Activated T-helper 1 cell treated with anti-CD3 and anti-CD28 coated beads, Interleukin-2, amount 50 U/mL, for 16 hours (primary cell): ENCODE measurements at places on chromosomes 12 and 14.

- DNase-seq: peak; percentile 46
Observed at GRCh38 chr12:132178801-132179401, 34.6 kb downstream of the NOC4L start.

DNA sequence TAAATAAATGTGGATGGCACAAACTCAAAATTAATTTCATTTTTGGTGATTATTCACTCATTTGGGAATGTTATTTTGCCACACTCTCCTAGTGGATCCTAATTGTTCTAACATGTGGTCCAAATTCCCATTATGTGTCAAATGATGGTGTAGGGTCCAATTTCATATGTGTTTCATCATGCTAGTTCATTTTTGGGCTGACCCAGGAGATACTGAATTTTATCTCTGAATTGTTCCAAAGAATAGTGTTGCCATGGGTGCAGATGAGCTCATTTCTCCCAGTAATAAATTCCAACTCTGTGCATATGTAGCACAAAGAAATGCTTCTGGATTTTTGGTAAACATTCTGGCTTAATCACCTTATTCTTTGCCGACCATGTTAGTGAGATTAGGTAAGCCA is 23.5 kb upstream of the SEL1L start:
- no peak for DNase-seq

DNA sequence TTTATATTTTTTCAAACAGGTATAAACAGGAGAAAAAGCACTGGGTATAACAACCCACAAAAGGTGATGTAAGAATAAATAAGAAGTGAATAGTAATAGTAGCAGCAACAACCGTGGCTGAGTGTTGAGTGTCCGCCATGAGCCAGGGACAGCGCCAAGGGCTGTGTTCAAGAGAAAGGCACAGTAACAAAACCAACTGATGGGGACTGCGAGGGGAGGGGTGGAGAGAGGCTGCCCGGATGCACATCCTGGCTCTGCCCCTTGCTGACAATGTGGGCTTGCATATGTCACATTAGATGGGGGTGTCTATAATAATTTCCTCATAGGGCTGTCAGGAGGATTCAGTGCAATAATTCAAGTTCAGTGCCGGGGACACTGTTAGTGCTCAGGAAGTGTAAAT is 912.4 kb downstream of the VRK1 start:
- DNase-seq: no peak

DNA sequence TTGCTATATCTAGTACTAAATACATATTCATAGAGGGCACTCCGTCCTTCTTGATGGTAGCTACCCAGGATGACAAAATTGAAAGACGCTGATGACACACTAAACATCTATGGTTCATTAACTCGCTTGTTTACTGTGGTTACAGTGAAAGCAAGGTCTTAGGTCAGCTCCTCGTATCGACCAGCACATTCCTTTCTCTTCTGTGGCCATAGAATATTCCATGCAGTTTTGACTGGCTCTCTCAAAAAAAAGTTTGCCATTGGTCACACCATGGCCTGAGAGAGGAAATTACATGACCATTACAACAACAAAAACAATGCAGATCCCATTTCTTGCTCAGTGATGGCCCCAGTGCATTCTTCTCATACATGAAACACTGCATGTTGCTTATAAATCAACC is 411.4 kb upstream of the SOX5 start:
- DNase-seq: no peak

DNA sequence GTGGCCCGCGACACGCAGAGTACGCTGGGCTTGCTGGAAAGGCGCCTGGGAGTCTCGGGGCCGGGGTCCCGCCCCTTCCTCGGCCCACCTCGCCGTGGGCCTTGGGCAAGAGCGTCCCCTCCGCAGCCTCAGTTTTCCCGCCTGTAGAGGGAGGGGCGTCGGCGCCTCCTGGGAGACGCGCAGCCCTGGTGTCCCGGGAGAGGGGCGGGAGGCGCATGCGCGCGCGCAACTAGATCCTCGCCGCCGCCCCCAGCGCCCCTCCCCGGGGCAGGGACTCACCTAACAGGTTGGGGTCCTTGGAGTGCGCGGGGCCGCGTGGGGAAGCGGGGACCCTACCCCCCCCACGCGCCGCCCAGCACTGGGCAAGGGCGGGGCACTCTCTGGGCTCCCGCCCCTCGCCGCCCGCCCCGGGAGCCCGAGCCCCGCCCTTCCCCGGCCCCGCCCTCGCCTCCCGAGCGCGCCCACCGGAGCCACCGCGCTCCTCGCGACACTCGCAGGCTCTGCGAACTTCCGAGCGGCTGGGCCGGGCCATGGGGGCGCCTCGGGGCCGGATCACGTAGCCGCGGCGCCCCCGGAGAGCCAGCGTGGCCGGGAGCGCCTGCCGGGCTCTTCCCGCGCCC is at the start of gene KIF26A:
Gene KIF26A, plus strand, starts transcription at position 490 of the 620 bp plus-strand sequence. CDS start 136 bp downstream, outside the sequence.
- no peak for DNase-seq

DNA sequence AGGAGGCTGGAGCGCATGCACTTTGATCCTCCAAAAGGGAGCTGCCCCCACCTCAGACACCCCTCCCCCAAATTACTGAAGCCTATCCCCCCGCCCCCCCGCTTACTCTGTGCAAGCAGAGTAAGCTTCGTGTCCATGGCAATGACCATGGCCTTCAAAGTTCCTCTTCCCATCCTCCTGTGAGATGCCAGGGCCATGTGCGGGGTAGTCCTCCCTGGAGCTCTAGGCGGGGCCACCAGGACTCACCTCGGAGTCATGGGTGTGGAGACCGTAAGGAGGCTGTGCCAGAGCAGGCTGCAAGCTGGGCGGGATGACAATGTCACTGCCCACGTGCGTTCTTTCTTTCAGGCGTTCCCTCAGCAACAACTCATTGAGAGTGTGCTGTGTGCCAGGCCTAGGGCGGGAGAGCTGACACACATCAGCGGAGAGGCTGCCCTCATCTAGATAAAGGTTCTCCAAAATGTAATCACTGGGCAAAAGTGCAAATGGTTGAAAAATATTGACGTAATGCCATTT is 66.8 kb downstream of the C14orf132 start:
- DNase-seq: no peak

GRCh38 chr14:47040550-47040949 is 389.0 kb upstream of the RPL10L start:
- DNase-seq: no peak

DNA sequence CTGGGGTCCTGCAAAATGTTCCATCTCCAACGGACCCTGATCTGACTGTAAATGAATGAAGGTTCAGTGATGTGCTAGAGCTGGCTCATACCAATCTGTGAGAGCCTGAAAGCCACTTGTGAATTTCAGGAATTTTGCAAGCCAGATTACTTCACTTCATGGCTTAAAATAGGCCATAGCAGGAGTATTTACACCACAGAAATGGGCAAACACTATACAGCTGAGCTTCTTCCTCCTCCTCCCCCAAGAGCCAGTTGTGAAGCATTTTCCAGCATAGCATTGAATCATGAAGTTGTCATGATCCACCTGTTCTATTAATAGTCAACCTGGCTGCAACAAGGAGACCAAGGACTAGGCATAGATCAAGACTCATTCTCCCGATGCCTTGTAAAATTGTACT is 141.3 kb upstream of the RASSF8 start:
- no peak for DNase-seq

GRCh38 chr14:101591582-101591981 is 30.3 kb downstream of the DIO3 start:
- no peak for DNase-seq

- no peak for DNase-seq
Observed at GRCh38 chr14:75804570-75805275, 143.7 kb downstream of the TTLL5 start.

DNA sequence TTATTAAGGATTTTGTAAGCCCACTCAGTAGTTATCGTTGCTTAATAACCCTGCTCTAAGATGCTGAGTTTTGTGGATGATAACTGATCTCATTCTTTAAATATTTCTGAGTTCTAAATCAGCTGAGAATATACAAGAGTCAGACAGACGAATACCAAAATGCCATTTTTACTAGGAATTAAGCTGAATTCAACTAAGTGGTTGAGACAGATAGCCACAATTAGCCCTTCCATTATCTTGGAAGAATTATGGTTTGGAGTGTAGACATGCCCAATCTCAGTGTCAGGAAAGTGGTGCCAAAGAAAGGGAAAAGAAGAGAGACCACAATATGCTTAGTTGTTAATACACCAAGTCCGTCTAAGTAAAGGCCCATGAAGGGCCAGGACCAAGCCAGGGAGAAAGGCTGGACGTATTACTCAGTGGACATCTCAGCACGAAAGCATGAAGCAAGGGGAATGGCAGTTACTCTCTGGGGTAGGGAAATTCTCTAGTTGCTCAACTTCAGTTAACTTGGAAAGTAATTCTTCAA is 58.6 kb downstream of the KCNA5 start:
- no peak for DNase-seq

GRCh38 chr12:51076236-51076930 is 7.0 kb downstream of the CSRNP2 start:
- DNase-seq: no peak

DNA sequence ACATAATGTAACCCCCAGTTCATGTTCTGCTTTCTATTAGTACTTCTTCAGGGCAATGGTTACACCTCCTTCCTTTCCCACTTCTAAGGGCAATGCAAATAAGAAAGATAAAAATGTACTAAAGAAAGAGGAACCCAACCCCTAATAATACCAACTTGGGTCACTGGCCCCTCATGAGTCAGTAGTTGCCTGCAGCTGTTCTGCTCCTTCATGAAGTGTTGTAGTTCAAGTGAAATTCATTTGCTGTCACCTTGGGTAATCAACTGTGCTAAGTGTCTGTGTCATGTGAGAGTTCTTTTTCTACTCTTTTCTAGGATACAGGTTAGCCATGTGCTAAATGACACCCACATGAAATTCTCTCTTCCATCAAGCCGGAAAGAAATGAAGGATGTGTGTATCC is 91.8 kb downstream of the PLXNC1 start:
- no peak for DNase-seq

GRCh38 chr12:29634057-29634456 is 136.6 kb upstream of the OVCH1 start:
- DNase-seq: no peak

- no peak for DNase-seq
Observed at GRCh38 chr12:4817880-4818279, 91.8 kb upstream of the KCNA1 start.

- DNase-seq: no peak
Observed at GRCh38 chr14:101226603-101227425, 323.3 kb upstream of the RTL1 start.
